ENCODE measurements at places on chromosomes 13 and 19. TPM values are rescaled to one million over a fixed set of nuclear protein-coding genes. Genes with fewer than 3 reads are reported as not detected.

MCOLN1 gene
- total RNA-seq, result 4.0 TPM

CD70 gene
- total RNA-seq, result not detected

PLVAP gene
- total RNA-seq, result not detected

ERICH4 gene
- not detected for total RNA-seq

ZSCAN1 gene
- total RNA-seq, result under 0.01 TPM

ZNF888 gene
- 2.6 TPM for total RNA-seq

CEACAM20 gene
- not detected for total RNA-seq

GJB6 gene
- total RNA-seq, result not detected

CNFN gene
- not detected for total RNA-seq

SULT2A1 gene
- not detected for total RNA-seq

NAA16 gene
- 7.9 TPM for total RNA-seq

TMPRSS9 gene
- total RNA-seq, result under 0.01 TPM

HOMER3 gene
- total RNA-seq, result 60.1 TPM

U2AF1L4 gene
- total RNA-seq, result 5.9 TPM

KLK2 gene
- total RNA-seq, result not detected

CYP2B6 gene
- not detected for total RNA-seq

GAS6 gene
- total RNA-seq, result 77.3 TPM

NDUFA7 gene
- 19.3 TPM for total RNA-seq

MED16 gene
- total RNA-seq, result 35.0 TPM

PTPRS gene
- 136 TPM for total RNA-seq

Data from fibroblast of lung (primary cell).